ENCODE measurements at places on chromosomes 16 and 17.
A peak's percentile ranks its signal among the peaks of the same experiment; 100 is the strongest.

DNA sequence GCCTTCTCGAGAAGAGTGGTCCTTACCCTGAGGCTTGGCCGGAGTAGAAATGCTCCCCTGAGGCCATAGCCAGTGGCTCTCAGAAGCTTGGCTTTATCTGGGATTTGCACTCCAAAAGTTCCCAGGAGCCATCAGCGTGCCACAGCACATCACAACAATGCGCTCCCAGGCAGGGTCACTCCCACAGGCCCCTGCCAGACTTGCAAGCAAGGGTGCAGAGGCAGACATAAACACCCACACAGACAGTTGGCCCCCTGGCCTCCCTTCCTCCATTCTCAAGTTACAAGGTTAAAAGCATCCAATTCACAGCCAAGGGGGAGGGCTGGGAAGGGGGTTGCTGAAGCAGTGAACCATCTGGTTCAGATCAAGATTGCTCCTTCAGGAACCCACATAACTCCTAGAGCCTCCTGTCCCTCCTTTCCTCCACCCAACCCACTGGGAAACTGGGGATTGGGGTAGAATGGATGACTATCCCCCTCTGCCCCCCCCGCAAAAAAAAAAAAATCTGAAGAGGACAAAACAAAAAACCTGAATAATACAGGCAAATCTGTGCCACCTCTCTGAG, 1.8 kb downstream of the ST3GAL2 start:
- DNase-seq: peak; percentile 97

DNA sequence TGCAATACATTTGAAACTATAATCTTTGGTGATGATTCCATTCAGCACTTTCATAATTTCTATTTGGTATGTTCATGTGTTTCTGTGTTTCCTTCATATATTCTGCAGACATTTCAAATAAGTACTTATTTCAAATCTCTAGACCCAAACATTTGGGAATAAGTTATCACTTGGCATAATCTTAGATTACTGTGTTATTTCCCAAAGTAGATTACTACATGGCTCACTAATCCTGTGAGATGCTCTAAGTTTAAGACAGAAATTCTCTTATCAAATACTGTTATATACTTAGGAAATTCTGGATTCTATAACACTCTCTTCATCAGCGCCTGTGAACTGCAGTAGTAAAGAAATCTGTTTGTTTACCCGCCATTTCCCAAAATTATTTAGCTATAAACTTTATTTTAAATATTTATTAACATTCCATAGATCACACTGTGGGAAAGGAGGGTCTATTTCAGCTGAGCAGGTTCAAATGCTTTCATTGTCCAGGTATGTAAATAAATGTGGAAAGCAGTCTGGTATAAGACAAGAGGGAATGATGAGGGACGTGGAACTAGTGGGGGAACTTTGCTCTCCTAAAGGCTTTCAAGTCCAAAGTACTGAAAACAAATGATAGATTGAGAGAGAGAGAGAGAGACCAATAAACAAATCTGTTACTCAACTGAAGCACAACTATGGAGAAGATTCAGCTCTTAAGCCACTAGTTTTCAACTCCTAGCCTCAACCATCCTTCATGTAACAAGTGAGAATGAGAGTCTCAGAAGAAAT, 61.8 kb upstream of the TOM1L1 start:
- no peak for DNase-seq

DNA sequence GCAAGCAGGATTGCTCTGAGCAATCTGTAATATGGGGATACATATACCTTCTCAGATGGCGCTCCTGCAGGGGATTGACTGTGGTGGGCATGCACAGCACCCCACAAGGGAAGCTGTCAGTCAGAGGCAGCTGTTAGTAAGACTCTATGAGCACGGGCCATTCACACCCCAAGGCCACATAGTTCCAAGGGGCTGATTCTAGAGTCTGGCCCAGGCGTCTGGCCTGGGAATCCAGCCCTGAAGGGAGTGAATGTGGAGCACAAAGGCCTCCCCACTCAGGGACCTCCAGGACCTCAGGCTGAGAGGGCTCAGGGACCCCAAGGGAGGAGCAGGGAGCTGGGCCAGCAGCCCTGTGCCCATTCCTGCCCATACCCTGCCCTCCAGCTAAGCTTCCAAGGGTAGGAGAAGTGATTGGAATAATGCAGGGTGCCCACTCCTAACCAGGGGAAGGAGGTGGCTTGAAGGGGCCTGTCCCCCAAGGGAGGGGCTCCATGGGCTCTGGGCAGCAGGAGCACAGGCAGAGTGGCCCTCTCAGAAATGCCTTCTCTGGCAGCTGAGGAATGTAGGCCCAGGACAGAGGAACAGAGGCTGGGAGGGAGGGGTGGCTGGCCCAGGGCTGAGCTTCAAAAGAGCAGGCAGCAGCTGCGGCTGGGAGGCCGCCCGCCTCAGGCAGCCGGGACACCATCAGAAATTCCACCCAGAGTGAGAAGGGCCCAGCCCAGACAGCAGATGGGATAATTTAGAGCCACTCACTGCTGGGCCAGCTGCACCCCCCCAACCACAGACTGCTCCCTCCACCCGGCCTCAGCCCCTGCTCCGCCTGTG, 48.9 kb upstream of the MRPS23 start:
- peak; percentile 89 for DNase-seq

DNA sequence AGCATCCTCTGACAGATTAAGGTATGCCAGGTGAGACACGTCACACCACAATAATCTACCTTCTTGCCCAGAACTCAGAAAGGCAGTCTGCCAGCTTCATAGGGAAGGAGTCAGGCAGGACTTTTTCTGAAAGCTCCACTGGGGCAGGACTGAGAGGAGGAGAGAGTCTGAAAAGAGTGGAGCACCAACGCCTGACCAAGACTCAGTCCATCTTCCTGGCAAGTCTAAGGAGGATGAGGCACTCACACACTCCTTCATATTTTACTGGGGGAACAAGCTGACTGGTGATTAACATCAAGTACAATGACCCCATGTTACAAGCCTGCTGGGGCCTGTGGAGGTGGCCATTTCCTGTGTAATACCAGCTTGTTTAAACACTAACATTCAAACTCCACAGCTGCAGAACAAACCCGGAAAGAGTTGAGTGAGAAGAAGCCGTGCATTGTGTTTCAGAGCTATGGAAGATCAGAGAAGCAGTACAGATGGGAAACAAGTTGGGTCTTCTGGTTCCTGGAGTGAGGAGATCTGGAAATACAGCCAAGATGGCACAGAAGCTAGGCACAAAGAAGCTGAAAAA, 122.4 kb downstream of the HIC1 start:
- peak; percentile 79 for DNase-seq

- no peak for DNase-seq
Measured at GRCh38 chr17:50842506-50843149, 7.2 kb downstream of the WFIKKN2 start.

Data from EH (cell line).